ENCODE measurements at places on chromosomes 4 and X.

GRCh38 chrX:69025802-69026301 lies 139.4 kb downstream of the PJA1 start:
- peak; percentile 69 for DNase-seq

- DNase-seq: peak; percentile 33
These were observed 146.7 kb downstream of the TBL1X start for GRCh38 chrX:9611436-9612145.

- no peak for DNase-seq
These were observed 2253.2 kb upstream of the TENM3 start for GRCh38 chr4:179989975-179990374.

DNA sequence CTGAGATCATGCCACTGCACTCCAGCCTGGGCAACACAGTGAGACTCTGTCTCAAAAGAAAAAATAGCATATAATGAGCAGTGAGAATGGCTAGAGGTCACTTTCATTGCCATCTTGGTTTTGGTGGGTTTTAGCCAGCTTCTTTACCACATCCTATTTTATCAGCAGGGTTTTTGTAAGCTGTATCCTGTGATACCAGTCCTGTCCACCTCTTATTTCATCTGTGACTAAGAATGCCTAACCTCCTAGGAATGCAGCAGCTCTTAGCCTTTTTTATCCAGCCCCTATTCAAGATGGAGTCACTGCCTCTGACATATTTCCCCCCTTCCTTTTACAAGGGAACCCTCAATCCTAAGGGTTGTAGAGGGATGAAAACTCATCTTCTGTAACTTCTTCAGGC lies 26.1 kb upstream of the IGFBP7 start:
- peak; percentile 80 for DNase-seq

DNA sequence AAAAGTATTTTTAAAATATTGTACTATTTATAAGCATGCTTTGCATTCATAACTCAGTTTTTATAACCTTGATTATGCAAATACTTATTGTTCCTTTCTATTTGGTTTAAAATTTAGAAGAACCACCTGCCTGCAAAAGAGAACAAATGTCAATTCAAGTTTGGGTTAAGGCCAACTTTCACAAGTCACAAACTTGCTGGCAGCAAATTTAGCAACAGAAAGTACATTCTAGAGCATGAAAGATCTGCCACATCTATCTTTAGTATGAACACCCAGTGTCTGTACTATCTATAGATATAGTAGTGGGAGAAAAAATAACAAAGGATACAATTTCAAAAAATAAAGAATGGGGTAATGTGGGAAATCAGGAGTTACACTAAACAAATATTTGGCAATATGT lies 1014.2 kb downstream of the C4orf33 start:
- DNase-seq: no peak

DNA sequence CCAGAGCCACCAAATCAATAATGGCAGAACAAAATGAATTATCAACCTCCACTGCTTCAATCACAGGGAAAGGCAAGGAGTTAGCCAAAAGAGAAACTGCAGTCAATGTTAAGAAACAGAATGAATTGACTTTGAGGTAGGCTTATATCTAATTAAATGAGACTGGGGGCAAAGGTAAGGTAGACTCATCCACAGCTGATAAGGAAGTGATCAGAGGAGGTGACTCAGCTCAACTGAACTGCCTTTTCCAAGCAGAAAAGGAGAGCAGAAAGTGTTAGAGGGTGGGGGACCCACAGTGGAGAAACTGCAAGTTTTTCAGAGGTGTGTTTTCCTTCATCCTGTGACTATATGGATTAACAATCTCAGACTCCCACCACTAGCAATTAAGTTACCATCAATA lies 345.8 kb upstream of the PPARGC1A start:
- no peak for DNase-seq

- no peak for DNase-seq
These were observed 5.4 kb downstream of the UGT2B4 start for GRCh38 chr4:69490271-69490670.

- DNase-seq: peak; percentile 59
These were observed at the start of gene TLR1 for GRCh38 chr4:38804654-38805295. Gene TLR1 (minus strand): TSS chr4:38804791. CDS start chr4:38798831, 5,960 bp downstream.

DNA sequence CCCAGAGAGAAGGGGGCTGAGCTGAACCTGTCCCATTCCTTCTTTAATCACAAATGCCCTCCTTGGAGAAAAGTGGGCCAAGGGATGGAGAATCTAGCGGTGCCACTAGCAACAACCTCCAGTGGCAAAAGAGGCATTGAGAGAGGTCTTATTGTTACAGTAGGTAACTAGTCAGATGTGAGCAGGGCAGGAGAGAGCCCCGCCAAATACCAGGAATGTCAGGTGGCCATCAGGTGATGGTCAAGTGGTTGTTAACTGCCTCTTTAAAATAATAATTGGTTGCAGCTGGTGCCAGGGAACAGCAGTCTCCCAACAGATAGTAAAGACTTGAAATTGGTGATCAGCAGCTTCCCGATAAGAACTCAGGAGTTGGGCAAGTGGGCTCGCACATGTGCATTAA lies 116.1 kb downstream of the EVC2 start:
- DNase-seq: no peak

- peak; percentile 65 for DNase-seq
These were observed 744.5 kb upstream of the FAM241A start for GRCh38 chr4:111400741-111401140.

GRCh38 chr4:177937041-177937440 lies 494.8 kb upstream of the AGA start:
- no peak for DNase-seq

- DNase-seq: no peak
These were observed 4.2 kb upstream of the TMEM154 start for GRCh38 chr4:152684007-152684406.

DNA sequence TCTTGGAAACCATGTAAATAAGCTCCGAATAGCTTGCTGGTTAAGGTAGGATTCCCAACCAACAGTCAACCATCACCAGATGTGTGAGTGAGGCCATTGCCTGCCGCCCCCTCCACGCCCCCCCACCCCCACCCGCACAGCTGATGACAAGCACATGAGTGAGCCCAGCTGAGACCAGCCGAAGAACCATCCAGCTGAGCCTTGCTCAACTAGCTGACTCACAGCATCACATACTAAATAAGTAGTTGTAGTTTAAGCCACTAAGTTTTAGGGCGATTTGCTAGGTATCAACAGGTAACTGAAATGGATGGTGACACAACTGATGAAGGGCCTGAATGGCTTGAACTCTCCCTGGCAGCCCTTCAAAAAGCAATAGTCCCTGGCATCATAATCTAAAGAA lies 1.6 kb upstream of the CCDC149 start:
- DNase-seq: no peak

- no peak for DNase-seq
These were observed 160.2 kb downstream of the MAGEB5 start for GRCh38 chrX:26376037-26376708.

DNA sequence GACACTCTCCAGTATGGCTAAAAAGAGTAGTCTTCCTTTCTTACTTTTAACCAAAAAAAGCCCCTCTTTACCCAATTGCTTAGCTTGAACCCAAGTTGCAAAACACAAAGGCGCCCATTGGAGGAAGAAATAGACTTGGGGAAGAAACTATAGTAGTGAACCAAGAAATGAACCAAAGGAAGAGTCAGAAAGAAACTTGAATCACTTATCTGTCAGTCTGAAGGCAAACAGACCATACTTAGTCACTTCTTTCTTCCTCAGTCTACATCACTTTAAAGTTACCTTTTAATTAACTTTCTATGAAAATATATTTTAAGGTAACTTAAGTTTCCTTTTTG lies 161.4 kb upstream of the GIMD1 start:
- no peak for DNase-seq

DNA sequence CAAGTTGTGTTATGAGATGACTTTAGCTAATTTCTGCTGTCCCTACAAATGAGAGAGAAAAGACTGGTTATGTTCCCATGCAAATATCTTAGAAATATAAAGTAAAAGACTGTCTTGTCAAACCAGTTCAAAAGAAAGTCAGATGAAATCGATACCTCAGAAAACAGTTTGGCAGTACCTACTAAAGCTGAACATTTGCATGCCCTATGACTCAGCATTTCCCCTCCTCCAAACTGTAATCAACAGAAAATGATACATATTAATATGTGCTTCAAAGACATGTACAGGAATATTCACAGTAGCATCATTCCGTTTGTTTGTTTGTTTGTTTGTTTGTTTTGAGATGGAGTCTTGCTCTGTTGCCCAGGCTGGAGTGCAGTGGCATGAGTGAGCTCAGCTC lies 90.3 kb downstream of the ARX start:
- no peak for DNase-seq

GRCh38 chr4:168560184-168561180 lies 63.6 kb downstream of the PALLD start:
- DNase-seq: peak; percentile 60

DNA sequence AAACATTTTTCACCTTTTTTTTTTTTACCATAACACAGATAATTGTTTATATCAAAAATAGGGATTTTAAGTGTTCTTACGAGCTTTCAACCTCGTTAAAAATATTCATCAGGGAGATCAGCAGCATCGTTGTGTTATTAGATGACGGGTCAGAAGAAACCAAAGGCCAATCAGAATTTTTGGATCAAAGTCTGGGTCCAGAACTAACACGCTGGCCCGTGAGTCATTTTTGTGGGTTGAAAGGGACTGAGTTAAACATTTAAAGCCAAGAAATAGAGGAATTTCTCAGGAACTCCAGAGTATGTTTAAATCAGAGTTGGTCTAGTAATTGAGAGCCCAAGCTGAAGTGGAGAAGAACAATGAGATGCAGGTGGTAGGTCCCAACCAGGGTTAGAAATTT lies 170.8 kb downstream of the TLL1 start:
- peak; percentile 21 for DNase-seq

GRCh38 chr4:48665555-48666186 lies 114.4 kb downstream of the FRYL start:
- no peak for DNase-seq

- DNase-seq: no peak
These were observed 219.4 kb upstream of the ZC4H2 start for GRCh38 chrX:65195621-65196020.

- no peak for DNase-seq
These were observed 237 bp downstream of the ANKRD17 start for GRCh38 chr4:73258436-73258685.

GRCh38 chr4:19583827-19584569 lies 667.7 kb upstream of the SLIT2 start:
- peak; percentile 7 for DNase-seq

DNA sequence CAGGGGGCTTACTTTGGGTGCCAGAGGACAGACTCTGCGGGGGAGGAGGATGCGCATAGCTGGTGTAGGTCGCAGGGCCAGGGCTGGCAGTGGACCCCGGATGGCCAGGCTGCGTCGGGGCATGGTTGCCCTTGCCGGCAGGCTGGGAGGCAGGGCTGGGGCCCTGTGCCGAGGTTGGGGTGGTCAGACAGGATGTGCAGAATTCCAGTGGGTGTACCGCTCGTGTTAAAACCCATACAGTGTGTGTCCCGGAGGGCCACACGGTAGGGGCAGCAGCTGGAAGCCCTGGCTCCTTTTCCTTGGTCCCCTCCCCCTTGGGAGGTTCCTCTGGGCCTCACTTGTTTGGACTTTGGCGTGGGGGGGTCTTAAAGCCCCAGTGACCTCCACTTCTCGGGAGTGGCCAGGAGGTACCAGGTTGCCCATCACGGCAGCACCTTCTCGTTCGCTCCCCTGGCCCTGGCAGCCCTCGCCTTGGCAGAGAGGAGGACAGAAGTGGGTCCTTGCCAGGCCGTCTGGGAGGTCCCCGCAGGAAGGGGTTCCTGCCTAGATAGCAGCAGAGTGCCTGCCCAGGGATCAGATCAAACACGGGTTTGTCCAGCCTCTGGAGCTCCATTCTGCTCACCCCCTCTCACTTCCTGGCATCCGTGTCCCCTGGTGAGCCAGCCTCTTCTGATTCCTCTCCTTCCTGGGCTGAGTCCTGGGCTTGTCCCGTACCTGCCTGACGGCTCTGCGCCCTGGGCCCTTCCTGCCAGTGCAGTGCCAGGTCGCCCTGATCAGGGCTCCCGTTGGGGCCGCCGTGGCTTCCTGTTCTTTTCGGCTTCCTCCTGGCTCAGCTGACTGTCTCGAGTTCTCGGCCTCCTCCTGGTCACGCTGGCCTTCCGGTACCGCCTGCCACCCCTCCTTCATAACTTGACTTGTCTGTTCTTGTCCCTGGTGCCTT lies 56.7 kb upstream of the HGFAC start:
- DNase-seq: no peak

GRCh38 chr4:47193179-47193578 lies 161.8 kb downstream of the GABRB1 start:
- DNase-seq: no peak

DNA sequence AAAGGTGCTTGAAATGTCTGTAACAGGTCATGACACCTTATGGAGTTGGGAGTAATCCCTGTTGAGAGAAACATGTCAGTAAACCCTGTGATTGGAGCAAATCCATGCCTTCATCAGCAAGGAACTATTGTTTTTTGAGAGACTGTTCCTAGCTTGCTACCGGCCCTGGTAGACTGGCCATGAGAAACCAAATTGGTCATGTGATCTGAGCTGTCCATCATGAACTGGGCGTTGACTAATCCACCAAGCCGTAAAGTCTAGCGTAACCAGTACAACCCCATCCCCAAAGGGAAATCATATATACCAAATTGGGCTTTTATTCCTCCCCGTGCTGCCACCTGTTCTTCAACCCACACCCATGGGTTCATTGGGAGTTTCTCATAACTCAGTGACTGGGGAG lies 143.7 kb downstream of the PHF8 start:
- no peak for DNase-seq

GRCh38 chrX:71301195-71301924 lies at the start of gene ITGB1BP2:
Gene ITGB1BP2 (plus strand): TSS chrX:71301750. CDS start chrX:71301807, 57 bp downstream.
- DNase-seq: peak; percentile 85

DNA sequence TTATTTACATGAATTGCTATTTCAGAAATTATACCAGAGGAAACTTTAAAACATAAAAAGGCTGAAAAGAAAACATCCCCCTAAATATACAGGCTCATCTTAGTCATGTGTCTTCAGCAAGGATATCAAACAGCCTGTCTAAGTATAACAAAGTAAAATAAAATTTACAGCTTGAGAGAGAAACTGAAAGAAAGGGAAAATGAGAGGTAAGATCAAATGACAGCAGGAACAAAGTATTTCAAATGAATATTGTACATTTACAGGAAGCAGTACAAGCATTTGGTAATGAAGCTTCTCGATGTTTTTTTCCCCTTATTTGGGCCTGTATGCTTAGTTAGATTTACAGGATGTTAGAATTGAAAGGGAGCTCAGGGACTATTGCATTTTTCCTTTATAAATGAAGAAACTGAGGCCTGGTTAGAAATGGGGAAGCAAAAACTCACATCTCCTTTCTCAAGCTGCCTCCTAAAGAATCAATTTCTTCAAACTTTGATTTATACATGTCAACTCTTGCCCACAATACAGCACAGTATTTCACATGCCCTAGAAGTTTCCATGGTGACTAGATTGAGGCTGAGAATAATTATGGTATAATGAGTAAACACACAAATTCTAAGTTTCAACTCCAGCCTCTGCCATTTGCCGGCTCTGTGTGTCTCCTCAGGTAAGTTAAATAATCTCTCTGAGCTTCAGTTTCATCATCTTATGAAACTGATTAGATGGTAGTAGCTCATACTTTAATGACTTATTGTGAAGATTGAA lies 29.3 kb downstream of the DAPP1 start:
- DNase-seq: no peak

DNA sequence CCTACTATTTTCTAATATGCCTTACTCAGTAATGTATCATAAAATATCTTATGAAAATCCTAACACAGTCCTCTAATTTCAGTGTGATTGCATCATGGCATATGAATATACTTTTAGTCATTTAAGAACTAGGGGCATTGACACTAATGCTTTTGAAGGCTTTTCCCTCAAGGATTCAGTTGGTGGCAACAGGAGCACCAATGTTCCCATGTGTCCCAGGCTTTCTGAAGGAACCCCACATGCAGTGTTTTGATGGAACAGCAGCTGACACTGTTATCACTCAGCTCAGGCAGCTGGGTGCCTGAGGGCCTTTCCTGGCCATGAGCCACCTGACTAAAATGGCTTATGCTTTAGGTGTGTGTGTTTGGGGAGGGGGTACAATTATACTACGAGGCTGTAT lies 348.3 kb downstream of the ARHGAP24 start:
- peak; percentile 50 for DNase-seq

All from EH (cell line).